ENCODE measurements at places on chromosomes 4 and X.
A peak's percentile ranks its signal among the peaks of the same experiment; 100 is the strongest.

DNA sequence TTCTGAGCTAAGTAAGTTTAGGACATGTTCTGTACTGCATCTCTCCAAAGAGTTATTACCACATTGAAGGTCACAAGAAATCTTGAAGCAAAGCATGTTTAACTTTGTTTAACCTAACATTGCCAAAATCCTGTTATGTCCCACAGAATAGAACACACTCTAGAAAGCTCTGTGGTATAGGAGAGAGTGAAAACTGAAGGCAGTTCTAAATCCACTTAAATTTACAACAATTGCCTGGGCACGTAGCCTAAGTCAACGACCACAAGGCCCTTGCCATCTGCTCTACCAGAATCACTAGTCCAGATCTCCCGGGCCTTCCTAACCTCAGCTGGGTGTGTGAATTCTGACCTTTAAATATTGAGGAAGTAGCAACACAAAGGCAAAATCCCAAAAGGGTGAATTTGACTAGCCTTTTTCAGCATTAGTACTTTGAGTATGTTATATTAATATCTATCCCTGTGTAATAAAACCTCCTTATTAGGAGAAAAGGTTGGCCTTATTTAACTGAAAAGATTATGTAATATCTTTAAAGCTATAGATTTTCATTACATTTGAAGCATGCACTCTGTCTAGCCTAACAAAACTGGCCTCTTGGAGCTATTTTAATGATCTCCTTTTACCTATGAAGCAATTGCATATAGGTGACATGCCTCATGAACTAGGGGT lies 4.5 kb upstream of the MAML3 start:
- DNase-seq, result no peak

DNA sequence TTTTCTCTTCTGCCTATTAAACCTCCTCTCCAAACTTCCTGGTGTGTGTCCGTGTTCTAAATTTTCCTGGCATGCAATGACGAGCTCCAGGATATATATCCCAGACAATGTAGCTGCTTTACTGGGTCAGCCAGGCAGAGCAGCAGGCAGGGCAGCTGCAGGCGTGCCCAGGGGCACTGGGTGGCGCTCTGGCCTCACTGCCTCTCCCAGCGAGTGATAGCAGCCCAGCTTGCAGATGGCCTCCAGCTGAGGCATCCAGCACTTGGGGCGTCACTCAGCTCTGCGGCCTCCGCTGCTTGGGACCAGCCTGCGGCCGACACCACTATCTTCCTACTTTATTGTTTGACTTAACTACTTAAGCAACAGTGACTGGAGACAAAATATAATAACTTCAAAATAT lies 23.0 kb upstream of the UBA6 start:
- DNase-seq, result peak; percentile 12

GRCh38 chr4:80104927-80105326 lies 31.9 kb upstream of the ANTXR2 start:
- DNase-seq, result no peak

DNA sequence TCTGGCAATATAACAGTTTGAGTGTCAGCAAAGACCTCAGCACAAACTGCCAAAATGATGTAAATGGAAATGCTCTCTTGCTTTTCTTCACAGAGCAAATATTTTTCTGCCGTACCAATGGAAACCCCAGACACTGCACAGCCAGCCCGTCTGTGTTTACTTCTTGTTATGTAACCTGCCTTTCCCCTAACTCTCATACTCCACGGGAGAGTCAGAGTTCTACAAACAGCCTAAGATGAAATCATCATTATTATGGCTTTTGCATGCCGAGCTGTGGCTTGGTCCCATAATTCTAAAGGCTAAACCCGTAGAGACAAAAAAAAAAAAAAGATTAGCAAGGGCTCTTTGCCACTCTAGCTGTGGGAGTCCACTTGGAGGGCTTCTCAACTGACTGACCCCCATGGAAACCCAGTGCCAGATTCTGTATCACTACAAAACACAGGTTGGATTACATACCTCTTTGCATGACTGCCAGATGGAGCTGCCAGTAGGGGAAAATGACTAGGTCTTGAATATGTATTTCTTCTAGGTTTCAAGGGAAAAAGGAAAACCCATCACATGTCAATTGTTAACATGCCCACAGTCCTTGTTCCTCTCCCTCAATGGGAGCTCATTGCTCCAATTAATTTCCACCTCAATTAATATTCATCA lies 197.2 kb upstream of the CNKSR2 start:
- no peak for DNase-seq

- DNase-seq, result no peak
Measured at GRCh38 chr4:175944126-175944910, 121.3 kb upstream of the WDR17 start.

- DNase-seq, result no peak
Measured at GRCh38 chr4:7198440-7199128, 6.2 kb downstream of the SORCS2 start.

DNA sequence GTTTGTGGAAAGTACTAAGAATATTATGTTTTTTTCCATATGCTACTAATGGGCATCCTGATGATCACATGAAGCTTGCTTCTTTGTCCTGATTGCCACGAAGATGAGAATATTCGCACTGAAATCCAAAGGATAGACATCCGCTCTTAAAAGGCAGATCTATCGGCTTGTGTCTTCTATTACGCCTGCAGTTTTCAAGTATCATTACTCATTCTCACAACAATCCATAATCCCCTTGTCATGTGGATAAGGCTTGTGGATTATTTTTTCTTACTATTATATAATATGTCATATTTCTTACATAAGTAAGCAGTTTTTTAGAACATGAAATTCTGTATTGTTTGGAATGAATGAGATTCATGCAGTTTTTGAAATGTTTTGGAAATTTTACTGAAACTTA lies 62.8 kb downstream of the KCNIP4 start:
- DNase-seq, result no peak

GRCh38 chrX:94058728-94059382 lies 384.8 kb downstream of the FAM133A start:
- DNase-seq, result peak; percentile 5

- DNase-seq, result no peak
Measured at GRCh38 chrX:49799828-49800227, 29.3 kb upstream of the PAGE4 start.

GRCh38 chrX:48818098-48818497 lies 8.2 kb upstream of the ERAS start:
- no peak for DNase-seq

DNA sequence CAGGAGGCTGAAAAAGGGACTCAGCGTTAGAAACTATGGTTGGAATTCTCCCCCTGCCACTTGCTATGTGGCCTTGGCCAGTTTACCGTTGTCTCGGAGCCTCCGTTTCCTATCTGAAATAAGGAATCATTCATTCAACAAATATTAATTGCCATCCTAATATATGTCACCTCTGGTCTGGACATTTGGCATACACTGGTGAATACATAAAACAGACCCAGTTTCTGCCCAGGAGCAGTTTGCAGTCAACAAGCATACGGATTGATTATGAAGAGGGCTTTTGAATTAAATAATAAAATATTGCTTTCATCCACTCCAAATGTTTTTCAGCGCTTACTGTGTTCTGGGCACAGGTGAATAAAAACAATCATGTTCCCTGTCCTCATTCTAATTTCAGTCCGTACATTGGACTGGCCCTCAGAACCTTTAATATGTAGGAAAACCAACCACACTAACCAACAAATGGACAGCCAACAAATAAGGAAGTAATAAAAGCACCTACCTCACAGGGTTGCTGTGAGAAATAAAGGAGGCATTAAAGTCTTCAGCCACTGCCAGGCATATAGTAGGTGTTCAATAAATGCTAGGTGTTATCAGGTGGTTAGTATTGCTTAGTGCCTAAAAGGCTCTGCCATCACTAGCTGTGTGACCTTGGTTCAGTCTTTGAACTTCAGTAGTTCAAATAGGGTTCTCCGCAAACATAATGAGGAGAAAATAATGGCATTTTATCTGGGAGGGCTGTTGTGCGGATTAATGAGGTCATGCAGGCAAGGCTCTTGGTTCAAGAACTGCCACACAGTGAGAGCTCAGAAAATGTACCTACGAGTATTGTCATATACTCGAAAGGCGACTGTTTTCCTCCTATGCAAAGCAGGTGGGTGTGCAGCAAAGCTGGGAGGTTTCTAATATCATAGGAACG lies 7.3 kb upstream of the GSX2 start:
- DNase-seq, result no peak

DNA sequence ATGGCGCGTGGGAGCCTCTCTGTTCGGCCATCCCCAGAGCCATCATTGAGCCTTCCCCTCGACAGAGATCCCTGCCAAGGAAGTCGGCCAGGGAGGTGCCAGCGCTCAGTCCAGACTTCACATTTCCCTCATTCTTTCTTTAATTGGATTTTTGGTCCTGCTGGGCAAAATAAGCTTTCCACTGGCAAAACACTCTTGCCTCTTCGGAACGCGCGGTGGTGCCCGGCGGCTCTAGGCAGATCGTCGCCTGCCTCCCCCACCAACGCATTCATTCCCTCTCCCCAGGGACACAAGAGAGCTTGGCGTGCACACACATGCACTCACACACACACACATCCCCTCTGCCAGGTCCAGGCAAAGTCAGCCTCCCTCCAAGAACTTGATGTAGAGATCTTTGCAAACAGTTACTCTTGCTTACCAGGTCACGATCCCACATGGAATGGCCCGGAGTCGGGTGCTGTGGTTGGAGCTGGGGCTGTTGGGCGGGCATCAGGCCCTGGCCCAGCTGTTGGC lies 257.1 kb downstream of the BCOR start:
- no peak for DNase-seq

GRCh38 chr4:69970071-69970470 lies 4.5 kb upstream of the CSN2 start:
- DNase-seq, result no peak

- no peak for DNase-seq
Measured at GRCh38 chrX:18613930-18614639, 57.8 kb downstream of the RS1 start.

- no peak for DNase-seq
Measured at GRCh38 chr4:118762730-118763477, 73.0 kb downstream of the SEC24D start.

GRCh38 chr4:174193438-174194374 lies 89.8 kb downstream of the FBXO8 start:
- no peak for DNase-seq
